ENCODE measurements at places on chromosomes 3 and 15.

GRCh38 chr3:128369881-128370642 lies 96.6 kb downstream of the DNAJB8 start:
- no peak for DNase-seq

DNA sequence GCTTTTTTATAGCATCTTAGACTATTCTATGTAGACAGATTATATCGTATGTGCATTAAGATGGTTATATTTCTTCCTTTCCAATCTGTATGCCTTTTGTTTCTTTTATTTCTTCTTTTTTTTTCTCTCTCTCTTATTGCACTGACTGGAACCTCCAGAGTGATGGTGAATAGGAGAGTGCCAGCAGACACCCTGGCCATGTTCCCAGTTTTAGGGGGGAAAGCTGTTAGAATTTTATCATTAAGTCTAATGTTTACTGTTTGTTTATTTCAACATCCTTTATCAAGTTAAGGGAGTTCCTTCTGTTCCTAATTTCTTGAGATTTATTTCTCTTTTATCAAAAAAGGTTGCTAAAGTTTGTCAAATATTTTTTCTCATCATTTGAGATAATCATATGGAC lies 116.6 kb upstream of the LRTM1 start:
- DNase-seq, result no peak

GRCh38 chr3:143970773-143971358 lies 757 bp upstream of the DIPK2A start:
- DNase-seq, result no peak

DNA sequence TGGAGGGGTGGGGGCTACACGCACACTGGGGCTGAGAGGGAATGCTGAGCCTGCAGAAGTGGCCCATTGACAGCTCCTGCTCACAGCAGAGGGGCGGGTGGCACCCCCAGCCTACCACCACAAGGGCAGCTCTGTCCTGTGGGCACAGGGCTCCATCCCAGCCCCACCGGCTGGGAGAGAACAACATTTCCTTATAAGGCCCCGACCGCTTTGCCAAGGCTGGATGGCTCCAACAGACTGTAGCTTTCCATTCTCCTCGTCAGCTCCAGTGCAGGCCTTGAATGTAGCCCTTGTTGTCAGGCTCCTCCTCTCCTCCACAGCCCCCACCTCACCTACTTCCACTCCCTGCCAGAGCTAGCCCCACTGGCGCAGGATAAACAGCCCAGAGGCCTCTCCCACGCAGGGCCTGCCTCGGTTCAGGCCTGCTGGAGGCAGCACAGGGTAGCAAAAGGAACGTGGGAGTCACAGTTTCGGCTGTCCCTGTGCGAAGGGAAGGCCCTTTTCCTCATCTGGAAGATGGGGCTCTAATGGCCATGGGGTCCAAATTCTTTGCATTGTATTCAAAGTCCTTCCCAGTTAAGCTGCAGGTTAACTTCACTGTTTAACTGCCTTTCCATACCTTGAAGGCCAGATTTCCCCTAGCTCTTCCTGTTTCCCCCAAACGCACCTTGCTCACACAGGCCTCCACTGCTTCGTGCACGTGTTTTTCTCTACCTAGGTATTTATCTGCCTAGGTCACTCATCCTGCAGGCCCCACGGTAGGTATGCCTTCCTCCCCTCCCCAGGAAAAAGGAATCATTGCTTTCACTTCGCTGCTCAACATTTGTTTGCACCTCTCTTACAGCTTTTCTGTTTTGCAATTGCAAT lies 101.6 kb upstream of the LPP start:
- DNase-seq, result no peak

DNA sequence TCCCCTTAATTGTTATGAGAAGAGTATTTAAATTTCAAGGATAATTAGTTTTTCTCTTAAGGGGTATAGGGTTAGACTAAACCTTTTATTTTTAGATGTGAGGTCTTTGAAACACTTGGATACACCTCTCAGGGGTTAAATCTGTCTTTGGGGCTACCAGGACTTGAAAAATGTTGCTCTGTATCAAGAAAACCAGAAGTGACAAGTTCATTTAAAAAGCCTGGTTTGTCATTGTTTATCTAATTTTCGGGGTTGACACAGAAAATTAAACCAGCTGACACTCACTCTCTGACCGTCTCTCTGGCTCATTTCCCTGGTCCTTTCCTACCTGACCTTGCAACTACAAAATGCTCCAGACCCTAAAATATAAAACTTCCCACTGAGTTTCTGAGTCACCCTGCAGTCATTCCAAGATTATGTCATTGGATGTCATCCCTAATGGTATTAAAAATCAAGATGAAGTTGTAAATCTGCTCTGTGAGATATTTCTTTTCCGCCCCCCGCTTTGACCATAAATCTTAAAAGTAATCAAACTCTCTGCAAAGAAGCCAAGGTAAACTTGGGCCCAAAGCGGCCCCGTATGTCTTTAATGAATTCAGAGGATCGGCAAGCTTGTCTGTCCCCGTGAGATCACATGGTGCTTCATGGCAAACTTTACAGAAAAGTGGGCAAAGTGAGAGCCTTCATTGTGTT lies 32.9 kb upstream of the SKOR1 start:
- DNase-seq, result no peak

GRCh38 chr3:40780925-40781406 lies 256.2 kb downstream of the ZNF621 start:
- no peak for DNase-seq

DNA sequence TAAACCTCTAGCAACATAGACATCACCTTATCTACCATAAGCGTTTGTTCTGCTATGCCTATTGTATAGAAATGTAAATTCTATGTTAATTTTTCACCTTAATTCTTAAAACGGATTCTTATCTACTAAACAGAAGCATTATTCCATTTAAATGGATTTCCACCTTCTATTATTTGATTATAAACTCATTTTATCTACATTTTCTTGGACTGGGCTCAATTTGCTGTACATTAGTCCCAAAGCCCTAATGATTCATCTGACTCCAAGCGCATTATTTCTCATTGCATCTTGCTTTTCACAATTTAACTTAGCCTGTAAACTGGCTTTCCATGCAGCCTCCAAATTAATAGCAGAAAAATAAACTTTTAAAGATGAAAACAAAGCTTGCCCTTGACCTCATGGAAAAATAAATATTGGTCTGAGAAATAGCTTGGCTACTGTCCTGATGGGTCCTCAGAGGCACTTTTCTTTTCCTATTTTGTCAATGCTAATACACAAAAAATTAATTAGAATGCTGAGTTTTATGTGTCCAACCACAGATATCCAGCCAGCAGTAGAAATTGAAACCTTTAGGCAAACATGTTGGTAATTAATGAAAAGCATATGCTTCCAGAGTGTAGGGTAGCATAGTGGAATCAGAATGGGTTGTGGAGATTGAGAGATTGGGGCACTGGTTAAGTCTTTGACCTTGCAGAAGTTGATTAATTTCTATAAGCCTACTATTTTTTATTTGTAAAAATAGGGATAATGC lies 81.4 kb upstream of the CFAP20DC start:
- no peak for DNase-seq
